HT1080 (cell line): ENCODE measurements at places on chromosomes 5 and 9.
A peak's percentile ranks its signal among the peaks of the same experiment; 100 is the strongest.

DNA sequence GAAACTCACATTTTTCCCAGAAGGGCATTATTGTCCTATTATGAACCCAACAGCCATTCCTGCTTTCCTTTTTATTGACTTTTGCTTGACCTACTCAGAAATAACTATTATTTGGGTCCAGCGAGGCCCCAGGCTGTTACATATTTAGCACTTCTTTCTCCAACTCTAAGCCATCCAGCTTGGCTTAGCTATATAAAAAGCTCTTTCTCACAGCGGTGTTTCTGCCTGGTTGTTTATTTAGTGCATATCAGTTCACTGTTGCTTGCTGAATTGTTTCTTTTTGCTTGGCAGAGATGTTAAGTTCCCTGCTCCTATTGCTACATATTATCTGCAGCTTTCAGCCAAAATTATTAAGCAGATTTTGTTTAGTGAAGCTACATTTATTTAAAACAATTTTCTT is 1156.8 kb upstream of the SEMA6A start:
- no peak for DNase-seq

GRCh38 chr9:109689701-109690100 is 90.3 kb upstream of the PALM2AKAP2 start:
- no peak for DNase-seq

GRCh38 chr5:168987543-168988300 is 313.2 kb downstream of the SLIT3 start:
- DNase-seq = peak; percentile 41

- DNase-seq = no peak
Observed at GRCh38 chr9:13264788-13265187, 14.7 kb downstream of the MPDZ start.

DNA sequence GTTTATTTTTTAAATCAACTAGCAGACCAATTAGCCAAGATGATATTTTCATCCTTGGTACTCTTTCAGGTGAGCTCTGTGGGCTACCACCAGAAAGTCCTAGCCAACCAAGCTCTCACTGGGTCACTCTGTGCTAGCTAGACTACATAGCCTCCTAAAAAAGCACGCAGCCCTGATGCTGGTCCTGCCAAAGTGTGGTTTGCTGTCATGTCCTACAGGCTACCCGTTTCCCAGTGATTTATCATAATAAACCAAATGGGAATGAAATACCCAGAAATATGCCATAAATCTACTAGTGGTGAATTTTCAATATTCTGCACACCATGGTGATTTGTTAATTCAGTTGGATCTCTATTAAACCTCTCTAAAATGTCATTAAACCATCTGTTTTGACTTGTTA is 481.4 kb downstream of the RAB3C start:
- no peak for DNase-seq

GRCh38 chr5:75049456-75050351 is 2.7 kb downstream of the GCNT4 start:
- peak; percentile 25 for DNase-seq

GRCh38 chr5:7852542-7852941 is 1.6 kb upstream of the CFAP90 start:
- DNase-seq = no peak

GRCh38 chr9:82732928-82733327 is 330.0 kb downstream of the RASEF start:
- no peak for DNase-seq

GRCh38 chr5:4511996-4512656 is 628.0 kb upstream of the ADAMTS16 start:
- DNase-seq = peak; percentile 17

- DNase-seq = no peak
Observed at GRCh38 chr9:92600462-92601261, 64.9 kb upstream of the ECM2 start.

GRCh38 chr9:79526149-79526672 is 45.6 kb upstream of the TLE4 start:
- no peak for DNase-seq

GRCh38 chr5:4857761-4858160 is 282.4 kb upstream of the ADAMTS16 start:
- peak; percentile 48 for DNase-seq

DNA sequence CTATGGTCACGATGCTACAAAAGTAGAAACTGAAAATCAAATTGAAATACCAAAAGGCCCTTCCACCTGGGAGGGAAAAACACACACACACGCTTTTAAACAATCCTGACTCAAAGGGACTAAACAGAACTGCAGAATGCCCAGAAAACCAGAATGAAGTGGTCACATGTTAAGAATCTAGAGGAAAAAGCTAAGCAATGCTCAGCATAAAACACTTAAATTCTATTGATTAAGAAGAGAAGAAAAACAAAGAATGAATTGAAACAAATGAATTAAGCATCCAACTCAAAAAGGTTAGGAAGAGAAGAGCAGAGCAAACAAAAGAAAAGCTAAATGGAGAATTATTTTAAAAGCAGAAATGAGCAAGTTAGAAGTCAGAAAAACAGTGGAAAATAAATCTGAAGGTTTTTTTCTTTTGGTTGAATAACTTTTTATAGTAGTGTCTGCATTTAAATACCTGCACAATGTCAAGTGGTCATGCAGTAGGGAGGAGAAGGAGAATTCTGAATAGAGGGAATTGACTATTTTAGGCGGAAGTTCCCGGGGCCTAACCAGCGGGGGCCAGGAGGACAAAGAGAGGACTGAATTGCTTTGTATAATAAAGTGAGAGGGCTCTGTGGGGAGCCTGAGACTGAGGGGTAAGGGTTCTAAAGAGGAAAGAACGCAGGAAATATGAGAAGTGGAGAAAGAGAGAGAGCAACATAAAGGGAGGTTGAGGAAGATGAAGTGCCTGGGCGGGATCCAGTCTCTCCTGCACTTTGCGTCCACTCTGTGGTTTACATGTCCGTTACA is 146.8 kb downstream of the ATPSCKMT start:
- DNase-seq = no peak

DNA sequence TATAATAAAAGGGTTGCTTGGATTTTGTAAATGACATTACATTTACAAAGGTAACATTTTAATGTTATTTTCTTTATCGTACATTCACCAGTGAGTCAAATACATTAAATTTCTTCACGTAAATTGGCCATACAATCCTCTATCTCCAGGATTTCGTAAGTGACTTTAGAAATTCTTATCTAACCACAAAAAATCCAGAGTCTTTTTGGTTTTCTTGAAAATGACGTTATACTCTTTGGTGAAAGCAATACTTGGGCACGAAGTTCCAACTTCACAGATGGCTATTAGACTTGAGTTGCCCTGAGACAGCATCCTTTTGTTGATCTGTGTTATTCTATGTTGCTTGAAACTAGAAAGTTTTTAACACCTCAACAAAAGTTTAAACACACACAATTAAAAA is 87.4 kb upstream of the CDH10 start:
- no peak for DNase-seq

- DNase-seq = peak; percentile 1
Observed at GRCh38 chr5:123610209-123610608, 98.2 kb downstream of the CSNK1G3 start.

GRCh38 chr5:123719004-123719403 is 207.0 kb downstream of the CSNK1G3 start:
- peak; percentile 34 for DNase-seq

- DNase-seq = no peak
Observed at GRCh38 chr5:123879071-123879470, 367.1 kb downstream of the CSNK1G3 start.

DNA sequence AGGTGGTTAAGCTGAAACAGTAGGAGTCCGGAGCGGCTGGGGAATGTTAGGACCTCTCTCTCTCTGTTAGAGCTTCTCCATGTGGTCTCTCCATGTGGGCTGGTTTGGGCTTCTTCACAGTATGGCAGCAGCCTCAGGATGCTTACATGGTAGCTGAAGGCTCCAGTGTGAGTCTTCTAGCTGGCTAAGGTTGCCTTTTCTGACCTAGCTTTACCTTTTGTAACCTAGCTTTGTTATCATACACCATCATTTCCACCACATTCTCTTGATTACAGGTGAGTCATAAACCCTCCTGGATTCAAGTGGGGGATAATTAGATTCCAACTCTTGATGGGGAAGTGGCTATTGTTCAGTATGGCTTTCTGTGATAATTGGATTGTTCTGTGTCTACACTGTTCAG is 98.5 kb downstream of the MTREX start:
- no peak for DNase-seq

DNA sequence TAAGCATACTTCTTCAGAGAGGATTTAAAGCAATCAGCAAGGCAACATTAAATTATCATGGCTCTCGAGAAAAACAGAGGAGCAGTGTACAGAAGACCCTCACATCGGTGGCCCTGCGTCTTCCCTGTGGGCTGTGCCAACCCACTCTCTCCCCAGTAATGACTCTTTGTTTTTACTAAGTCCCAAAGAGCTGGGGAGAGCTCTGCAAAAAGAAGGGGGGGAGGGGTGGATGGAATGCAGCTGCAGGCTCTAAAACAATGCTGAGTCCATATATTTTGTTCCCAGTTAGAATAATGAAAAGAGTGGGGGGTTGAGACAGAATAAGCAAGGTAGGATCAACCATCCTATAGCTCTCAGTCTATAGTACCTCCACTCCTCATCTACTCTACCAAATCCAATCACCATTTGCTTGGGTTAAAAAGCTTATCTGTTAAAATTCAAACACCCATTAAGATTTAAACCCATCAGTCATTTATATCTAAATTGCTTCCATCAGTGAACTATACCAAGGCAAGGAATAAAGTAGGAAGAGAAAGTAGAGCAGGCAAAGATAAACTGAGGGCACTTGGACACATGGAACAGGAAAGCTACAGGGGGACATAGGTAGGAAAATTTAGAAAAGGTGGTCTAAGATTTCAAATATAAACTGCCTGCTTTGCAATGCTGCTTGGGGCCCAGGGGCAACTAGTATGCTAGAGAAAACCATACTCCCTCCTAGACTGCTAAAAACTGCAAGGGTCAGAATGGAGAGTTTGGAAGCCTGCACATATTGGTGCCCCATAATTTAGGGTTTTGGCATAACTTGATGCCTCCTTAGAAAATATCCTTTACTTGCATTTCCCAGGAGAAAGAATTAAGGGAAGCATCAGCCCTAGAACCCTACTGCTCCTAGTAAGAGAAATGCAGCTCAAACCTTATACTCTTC is 20.6 kb downstream of the ELL2 start:
- no peak for DNase-seq

GRCh38 chr9:107360098-107360497 is 77.0 kb downstream of the RAD23B start:
- no peak for DNase-seq

- peak; percentile 66 for DNase-seq
Observed at GRCh38 chr5:122415030-122415800, 103.2 kb downstream of the SNCAIP start.
